ENCODE measurements at places on chromosomes 2 and 18.

DNA sequence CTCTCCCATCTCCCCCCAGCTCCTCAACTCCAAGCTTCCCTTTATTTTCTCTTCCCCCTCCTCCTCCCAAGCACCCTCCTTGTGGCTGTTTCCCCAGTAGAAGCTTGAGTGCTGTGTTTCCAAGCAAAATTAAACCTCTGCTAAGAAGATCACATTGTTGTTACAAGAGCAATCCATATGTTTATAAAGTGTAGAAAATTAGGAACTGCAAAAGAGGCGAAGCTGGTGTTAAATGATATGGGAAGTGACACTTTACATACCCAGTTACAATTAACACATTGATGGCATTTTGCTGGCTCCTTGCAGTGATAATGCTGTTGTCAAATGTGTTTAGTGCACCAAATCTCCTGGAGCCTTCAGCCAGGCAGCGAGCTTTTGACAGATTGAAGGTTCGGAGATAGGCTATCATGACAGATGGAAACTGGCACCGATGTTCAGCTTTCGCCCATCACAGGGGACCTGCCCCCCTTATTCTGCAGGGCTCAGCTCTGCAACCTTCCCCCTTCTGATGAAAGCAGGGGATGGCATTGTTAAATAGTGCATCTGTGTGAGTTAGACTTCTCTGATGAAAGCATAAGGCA, 259.8 kb upstream of the ATP5MC3 start:
- no peak for DNase-seq

GRCh38 chr2:96821113-96821675, 5.1 kb downstream of the CNNM3 start:
- DNase-seq: no peak

DNA sequence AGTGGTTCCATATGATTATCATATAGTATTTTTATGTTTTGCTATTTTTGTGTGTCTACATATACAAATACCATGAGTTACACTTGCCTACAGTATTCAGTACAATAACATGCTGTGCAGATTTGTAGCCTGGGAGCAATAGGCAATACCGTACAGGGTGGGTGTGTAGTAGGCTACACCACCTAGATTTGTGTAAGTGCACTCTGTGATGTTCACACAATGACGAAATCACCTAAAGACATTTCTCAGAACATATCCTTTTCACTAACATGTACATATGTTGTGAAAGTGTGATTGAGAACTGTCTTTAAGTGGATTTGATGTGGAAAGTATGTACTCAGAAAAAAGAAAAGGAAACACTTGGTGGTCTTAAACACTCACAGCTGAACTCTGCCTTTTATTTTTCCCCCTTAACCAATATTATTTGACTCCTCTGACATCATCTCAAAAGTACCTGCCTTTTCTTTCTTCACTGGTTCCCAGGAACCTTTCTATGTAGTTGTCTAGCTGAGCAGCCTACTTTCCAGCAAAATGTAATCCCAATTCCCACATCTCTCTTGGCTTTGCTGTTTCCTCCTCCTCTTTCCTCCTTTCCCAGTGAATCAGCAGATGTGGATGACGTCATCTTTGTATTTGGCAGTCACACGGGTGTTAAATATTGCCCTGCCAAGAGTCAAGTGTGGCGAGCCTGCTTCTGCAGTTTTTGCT, 47.7 kb downstream of the OSBPL6 start:
- DNase-seq: peak; percentile 67

GRCh38 chr2:220143336-220143735, 515.9 kb downstream of the SLC4A3 start:
- DNase-seq: peak; percentile 60

DNA sequence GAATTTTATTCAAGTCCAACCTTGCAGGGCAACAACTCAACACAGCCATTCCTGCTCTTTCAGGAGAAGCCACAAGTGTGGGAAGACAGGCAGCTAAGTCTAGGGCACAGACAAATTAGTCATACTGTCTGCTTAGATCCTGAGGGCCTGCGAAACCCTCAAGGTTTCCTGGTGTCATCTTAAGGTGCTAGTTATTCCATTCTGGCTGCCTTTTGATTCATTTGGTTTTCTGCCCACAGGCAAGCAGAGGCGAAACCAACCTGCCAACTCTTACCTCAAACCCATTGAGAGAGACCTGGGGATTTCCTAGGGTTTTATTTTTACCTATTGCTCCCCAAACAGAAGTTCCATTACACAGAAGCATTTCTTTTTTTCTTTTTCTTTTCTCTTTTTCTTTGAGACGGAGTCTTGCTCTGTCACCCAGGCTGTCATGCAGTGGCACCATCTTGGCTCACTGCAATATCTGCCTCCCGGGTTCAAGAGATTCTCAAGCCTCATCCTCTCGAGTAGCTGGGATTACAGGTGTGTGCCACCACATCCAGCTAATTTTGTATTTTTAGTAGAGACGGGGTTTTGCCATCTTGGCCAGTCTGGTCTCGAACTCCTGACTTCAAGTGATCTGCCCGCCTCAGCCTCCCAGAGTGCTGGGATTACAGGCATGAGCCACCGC, 23.7 kb upstream of the SCYGR1 start:
- no peak for DNase-seq

GRCh38 chr18:32366586-32367538, 103.8 kb downstream of the GAREM1 start:
- no peak for DNase-seq

GRCh38 chr2:6475155-6475940, 390.4 kb downstream of the CMPK2 start:
- DNase-seq: no peak

GRCh38 chr2:2922156-2922555, 455.5 kb downstream of the EIPR1 start:
- no peak for DNase-seq

GRCh38 chr2:201432038-201432620, 19.1 kb downstream of the TRAK2 start:
- peak; percentile 70 for DNase-seq

DNA sequence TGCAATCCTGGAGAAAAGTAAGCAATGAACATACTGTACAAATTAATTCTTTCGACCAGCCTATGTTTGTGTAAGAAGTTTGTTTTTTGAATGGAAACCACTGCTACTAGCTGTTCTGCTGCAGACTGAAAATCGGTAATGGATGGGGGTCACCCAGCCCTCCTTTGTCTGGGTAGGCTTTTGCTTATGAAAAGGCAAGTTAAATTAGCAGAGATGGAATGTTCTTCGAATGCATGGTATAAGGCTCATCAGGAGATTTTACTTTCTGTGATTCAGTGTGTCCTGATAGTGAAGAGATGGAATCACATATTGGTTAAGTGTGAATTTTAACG, 53.8 kb downstream of the EEF1B2 start:
- DNase-seq: no peak

DNA sequence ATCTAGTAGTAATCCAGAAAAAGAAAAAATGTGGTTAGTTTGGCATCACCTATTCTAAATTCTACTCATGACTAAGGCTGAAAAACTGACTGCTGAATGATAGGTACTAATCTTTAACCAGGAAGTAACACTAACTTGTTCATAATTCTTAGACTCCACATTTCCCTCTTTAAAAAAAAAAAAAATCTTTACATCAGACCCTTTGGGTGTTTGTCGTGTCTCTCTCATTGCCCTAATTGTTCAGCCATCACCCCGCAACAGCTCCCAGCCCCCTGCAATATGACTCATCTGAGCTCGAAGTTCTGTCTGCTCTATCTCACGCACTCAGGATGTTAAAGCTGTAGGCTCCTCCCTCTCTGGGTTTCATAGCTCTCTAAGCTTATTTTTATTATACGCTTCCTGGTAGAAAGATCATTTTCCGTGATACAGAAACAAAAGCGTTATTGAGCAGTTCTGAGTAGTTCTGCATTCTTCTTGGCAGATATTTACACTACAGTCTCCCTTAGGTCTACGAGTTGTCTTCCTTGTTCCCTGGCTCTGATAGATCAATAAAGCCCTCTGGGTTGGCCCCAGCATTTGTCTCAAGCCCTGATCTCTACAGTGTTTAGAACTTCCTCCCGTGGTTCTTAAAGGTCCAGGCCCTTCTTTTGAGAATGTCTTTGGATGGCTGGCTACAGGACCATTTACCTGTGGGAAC, 95.6 kb downstream of the TNFRSF11A start:
- DNase-seq: peak; percentile 37

- DNase-seq: no peak
Measured at GRCh38 chr2:3827673-3828575, 124.5 kb downstream of the DCDC2C start.

- DNase-seq: no peak
Measured at GRCh38 chr2:64932371-64933216, 56.6 kb upstream of the SLC1A4 start.

GRCh38 chr18:23144640-23145039, 9.4 kb downstream of the CABLES1 start:
- no peak for DNase-seq

GRCh38 chr18:59150236-59150635, 10.6 kb downstream of the SEC11C start:
- DNase-seq: no peak

DNA sequence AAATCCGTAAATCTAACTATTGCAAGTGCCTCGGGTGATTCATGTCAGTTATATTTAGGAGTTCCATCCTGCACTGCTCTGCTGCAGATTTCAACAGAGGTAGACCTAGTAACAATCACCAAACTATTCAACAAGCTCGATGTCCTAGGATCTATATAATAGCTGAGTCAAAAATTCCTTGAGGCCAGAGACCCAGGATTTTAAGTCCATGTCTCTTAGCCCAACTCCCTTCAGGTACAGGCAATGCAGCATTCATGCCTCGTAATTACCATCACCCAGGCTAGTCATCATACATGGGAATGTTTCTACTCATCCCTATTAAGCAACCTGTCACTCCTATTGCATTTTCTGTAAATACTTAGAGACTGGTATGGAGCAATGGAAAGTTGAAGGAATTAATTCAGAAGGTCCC, 729 bp downstream of the TM4SF20 start:
- no peak for DNase-seq

- no peak for DNase-seq
Measured at GRCh38 chr18:58687871-58688308, 16.6 kb downstream of the MALT1 start.

GRCh38 chr2:236040600-236041328, 127.4 kb downstream of the GBX2 start:
- DNase-seq: no peak

DNA sequence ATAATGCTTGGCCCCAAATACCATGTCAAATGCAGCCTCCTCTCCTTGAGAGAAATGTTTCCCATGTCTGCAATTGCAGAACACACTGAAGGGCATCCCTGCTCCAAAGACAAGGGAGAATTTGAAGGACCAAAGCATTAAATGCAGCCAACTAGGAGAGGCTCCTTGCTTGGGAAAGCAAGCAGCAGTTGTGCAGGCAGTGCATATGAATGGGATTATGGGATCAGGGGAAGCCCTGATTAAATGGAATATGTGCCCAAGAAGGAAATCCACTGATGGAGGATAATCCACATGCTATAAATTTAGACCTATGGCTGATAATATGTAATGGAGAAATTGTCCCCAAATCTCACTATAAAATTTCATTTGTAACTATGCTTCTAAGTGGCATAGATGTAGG, 116.1 kb downstream of the NCKAP5 start:
- DNase-seq: no peak

DNA sequence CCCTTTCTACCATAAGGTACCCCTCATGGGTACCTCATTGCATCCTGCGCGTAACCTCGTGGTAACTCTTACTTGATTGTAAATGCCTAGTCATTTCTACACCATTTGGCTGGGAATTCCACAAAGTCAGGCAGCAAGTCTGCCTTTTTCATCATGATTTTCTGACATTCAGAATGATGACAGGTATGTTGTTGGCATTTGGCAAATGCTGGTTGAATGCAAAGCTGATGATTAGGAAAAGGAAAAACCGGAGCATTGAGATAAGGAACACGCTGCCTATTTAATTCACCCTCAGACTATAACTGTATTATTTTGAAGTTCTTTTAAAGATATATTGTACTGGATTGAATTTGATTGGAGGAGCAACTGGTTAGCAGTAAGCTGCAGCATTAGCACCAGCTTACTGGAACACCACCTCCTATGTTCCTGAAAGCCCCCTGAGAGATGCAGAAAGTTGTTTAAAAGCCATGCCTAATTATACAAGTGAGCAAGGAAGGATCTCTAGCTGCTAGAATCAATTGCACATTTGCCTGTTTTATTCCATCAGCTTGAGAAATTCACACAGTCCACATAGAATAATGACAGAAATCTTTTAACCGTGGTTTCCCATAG, 520.1 kb downstream of the LRP1B start:
- no peak for DNase-seq

GRCh38 chr2:42567364-42567763, 1.1 kb upstream of the MTA3 start:
- DNase-seq: no peak

GRCh38 chr2:200635251-200635650, 49.4 kb downstream of the AOX1 start:
- no peak for DNase-seq

GRCh38 chr18:72869226-72870185, 1.7 kb upstream of the NETO1 start:
- DNase-seq: no peak

GRCh38 chr2:237864940-237865622, 5.7 kb downstream of the RAMP1 start:
- DNase-seq: peak; percentile 70

DNA sequence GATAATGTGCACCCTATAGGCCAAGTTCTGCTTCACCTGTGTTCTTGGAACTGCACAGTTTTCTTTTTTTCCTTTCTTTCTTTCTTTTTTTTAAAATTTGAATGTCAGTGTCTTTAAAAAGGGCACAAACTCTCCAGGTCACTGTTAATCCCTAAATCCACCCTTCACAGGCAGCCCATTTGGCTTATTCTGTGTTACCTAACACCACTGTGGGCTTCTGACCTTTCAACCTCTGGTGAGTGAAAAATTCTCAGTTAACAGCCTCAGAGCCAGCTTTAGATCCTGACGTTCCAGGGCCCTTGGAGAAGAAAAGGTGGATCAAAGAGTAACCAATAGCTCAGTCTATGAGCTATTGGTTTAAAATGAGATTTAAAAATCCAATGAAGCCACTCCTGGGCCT, 6.8 kb upstream of the CETN1 start:
- no peak for DNase-seq

GRCh38 chr2:16320716-16321115, 344.9 kb downstream of the CYRIA start:
- DNase-seq: no peak

GRCh38 chr2:108619925-108620620, 85.8 kb downstream of the LIMS1 start:
- DNase-seq: no peak

DNA sequence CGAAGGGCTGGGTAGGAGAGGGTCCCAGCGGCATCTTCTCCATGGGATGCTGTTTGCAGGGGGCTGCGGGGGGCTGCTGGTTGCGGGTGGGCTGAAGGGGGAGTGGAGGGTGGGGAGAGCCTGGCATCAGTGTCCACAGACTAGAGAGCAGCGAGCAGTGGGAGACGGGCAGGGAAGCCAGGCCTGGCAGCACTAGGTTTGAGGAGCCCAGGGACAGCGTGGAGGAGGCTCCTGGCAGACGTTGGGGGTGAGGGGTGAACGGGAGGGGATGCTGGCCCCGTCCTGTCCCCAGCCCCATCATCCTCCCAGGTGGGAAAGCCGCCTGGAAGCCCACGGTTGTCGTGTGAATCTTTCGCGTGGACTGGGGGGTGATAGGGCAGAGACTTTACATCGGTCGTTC, 48.2 kb upstream of the TFCP2L1 start:
- no peak for DNase-seq

Measured in HTR-8/SVneo (cell line).